Activated CD4-positive, alpha-beta T cell treated with anti-CD3 and anti-CD28 coated beads, Interleukin-2, amount 10 ng/mL, durations not matched to agents 7 days and 5 days (primary cell): ENCODE measurements at places on chromosomes 6 and 20. TPM values are rescaled to one million over a fixed set of nuclear protein-coding genes. Genes with fewer than 3 reads are reported as not detected.
A peak's percentile ranks its signal among the peaks of the same experiment; 100 is the strongest.

GRCh38 chr6:120355822-120356221, 978.5 kb downstream of the TBC1D32 start:
- peaks cover 6% of the 10 kb centered on the region for H3K4me1 ChIP-seq
- H3K27ac ChIP-seq: no peak overlapping the region
- no peaks in the 10 kb centered on the region for H3K36me3 ChIP-seq
- H3K27me3 ChIP-seq: no peaks in the 10 kb centered on the region
- no peak for DNase-seq

DNA sequence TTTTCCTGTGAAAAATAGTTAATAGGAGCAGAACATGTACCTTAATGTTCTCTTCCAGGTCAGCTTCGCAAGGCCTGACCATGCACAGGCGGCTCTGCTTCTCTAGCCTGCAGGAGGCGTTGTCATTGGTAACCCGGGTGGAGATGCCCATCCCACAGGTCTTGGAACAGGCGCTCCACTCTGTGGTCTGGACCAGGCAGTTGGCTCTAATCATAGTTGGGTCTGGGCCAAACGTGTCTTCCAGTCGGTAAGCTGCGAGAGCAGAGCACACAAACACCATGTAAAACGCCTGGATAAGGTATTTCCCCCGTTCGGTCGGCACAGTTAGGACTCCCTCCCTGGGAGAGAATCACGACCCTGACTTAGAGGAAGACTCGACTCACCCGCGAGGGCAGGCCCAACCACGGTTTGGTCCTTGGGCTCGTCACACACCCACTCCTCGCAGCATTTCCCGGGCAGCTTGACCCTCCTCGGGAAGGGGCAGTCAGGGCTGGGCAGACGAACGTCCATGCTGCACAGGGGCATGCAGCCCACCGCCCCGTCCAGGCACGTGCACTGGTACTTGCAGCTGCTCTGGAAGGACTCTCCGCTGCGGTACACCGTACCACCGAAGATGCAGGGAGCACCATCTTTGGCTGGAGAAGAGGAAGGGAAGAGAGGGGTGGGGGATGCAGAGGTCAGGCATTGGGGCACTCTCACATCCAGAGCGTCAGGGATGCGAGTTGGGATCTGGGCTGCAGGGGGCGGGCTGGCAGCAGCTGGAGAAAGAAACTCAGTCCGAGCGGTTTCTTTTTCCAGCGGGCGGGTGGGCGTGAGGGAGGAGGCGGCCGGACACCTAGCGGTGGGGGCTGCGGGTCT, 1.0 kb downstream of the CCN2 start:
- peak; percentile 14 for DNase-seq
- peaks cover 6% of the 10 kb centered on the region for H3K4me1 ChIP-seq
- peaks cover 75% of the 10 kb centered on the region for H3K27me3 ChIP-seq
- H3K36me3 ChIP-seq: no peaks in the 10 kb centered on the region

DNA sequence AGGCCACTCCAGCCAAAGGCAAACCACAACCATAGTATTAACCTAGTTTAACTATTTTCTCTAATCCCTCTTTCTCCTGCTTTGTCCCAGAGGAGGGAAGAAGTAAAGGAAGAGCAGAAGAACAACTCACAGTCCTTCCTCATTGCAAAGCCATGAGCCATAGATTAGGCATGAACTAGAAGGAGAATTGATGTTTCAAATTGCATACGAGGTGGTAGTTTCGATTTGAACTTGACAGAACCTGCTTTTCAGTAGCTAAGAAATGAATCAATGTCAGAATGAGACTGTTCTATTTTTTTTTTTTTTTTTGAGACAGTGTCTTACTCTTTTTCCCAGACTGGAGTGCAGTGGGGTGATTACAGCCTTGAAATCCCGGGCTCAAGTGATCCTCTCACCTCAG, 48.3 kb downstream of the PROKR2 start:
- peaks cover 17% of the 10 kb centered on the region for H3K27me3 ChIP-seq
- no peak for DNase-seq
- no peaks in the 10 kb centered on the region for H3K4me1 ChIP-seq
- no peak overlapping the region for H3K4me3 ChIP-seq

DNA sequence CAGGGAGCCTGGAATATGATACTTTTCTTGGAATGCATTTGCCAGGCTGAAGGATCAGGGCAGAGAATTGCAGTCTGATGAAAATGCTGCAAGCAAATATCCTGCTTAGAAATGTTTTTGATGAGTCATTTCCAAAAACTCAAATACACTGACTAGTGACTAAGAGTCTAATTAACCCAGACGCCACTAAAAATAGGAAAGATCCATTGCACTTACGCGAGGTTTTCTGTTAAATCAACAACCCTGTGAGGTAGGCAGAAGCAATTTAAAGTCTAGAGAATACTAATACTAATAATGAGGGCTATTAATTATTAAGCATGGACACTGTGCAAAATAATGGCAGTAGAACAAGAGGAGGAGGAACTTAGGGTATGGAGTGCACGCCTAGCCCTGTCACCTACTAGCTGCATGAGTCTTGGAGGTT, 130.1 kb upstream of the DOK5 start:
- no peaks in the 10 kb centered on the region for H3K4me1 ChIP-seq
- DNase-seq: no peak

- H3K36me3 ChIP-seq: peaks cover 1% of the 10 kb centered on the region
- no peak for DNase-seq
- peaks cover 44% of the 10 kb centered on the region for H3K4me1 ChIP-seq
- H3K27me3 ChIP-seq: peaks cover 6% of the 10 kb centered on the region
- H3K27ac ChIP-seq: no peak overlapping the region
- H3K4me3 ChIP-seq: no peak overlapping the region
These were observed 340.5 kb upstream of the PRDM1 start for GRCh38 chr6:105745464-105746129.

GRCh38 chr20:42740226-42740870, 449.4 kb downstream of the PTPRT start:
- H3K4me1 ChIP-seq: no peaks in the 10 kb centered on the region
- H3K36me3 ChIP-seq: no peaks in the 10 kb centered on the region
- H3K27me3 ChIP-seq: no peaks in the 10 kb centered on the region
- DNase-seq: no peak
- no peak overlapping the region for H3K4me3 ChIP-seq

DNA sequence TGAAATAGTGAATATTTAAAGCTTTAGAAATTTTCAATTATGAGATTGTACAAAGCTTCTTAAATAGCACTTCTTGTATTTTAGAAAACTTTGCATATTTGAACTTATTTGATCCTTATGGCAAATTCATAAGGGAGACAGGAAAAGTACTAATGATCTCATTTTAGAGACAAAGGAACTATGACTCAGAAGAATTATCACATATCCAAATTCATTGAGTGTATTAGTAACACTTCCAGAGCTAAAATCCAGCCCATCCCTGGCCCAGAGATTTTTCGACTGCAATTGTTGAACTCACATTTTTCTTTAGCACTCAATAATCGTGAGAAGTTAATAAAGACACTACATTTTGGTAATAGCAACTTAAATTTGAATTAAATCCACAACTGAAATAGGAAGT, 704.3 kb downstream of the EPM2A start:
- H3K4me1 ChIP-seq: no peaks in the 10 kb centered on the region
- H3K4me3 ChIP-seq: no peak overlapping the region
- H3K27ac ChIP-seq: no peak overlapping the region
- no peaks in the 10 kb centered on the region for H3K36me3 ChIP-seq
- H3K27me3 ChIP-seq: peaks cover 29% of the 10 kb centered on the region

DNA sequence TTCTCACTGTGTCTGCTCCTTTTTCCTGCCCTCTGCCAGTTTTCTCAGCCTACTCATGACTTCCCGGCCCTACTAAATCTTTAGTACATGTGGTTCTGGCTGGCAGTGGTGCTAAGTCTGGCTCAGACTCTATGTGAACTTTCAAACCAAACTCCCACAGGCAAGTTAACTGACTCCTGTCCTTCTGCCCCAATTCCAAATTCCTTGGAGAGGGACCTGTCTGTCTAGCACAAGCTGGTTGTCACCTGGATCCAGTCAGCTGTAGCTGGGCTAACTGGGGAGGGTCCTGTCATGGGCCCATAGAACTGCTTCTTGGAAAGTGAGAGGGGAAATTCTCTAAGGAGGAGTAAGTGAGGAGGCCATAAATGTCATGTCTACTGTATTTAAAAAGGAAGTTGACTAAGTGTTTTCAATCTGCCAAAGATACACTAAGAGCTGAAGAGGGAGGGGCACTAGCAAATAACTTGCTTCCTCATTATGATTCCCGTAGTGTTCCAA, 240.1 kb downstream of the KCNQ5 start:
- no peak for DNase-seq
- H3K4me3 ChIP-seq: no peak overlapping the region
- no peak overlapping the region for H3K27ac ChIP-seq
- no peaks in the 10 kb centered on the region for H3K4me1 ChIP-seq

- peaks cover 2% of the 10 kb centered on the region for H3K27me3 ChIP-seq
- no peak for DNase-seq
- peak overlapping the region; percentile 96 for H3K27ac ChIP-seq
- H3K4me1 ChIP-seq: peaks cover 58% of the 10 kb centered on the region
- H3K36me3 ChIP-seq: peaks cover 42% of the 10 kb centered on the region
- H3K4me3 ChIP-seq: peak overlapping the region; percentile 78
These were observed 3.2 kb downstream of the BACH2 start for GRCh38 chr6:90293319-90293953.

DNA sequence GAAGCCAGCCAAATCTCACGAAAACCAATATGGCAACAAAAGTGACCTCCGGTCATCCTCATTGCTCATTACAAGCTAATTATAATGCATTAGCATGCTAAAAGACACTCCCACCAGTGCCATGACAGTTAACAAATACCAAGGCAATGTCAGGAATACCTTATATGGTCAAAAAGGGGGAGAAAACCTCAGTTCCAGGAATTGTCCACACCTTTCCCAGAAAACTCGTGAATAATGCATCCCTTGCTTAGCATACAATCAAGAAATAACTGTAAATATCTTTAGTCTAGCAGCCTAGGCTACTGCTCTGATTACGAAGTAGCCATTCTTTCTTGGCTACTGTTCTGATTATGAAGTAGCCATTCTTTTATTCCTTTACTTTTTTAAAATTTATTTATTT, 112.5 kb upstream of the FKBP1C start:
- H3K27me3 ChIP-seq: no peaks in the 10 kb centered on the region
- DNase-seq: no peak
- H3K27ac ChIP-seq: no peak overlapping the region
- H3K36me3 ChIP-seq: no peaks in the 10 kb centered on the region

GRCh38 chr6:11163932-11164331, 52.4 kb upstream of the ERVFRD-1 start:
- H3K27me3 ChIP-seq: peaks cover 10% of the 10 kb centered on the region
- no peak overlapping the region for H3K27ac ChIP-seq
- H3K4me1 ChIP-seq: peaks cover 21% of the 10 kb centered on the region
- H3K4me3 ChIP-seq: no peak overlapping the region
- peak; percentile 9 for DNase-seq
- H3K36me3 ChIP-seq: no peaks in the 10 kb centered on the region

DNA sequence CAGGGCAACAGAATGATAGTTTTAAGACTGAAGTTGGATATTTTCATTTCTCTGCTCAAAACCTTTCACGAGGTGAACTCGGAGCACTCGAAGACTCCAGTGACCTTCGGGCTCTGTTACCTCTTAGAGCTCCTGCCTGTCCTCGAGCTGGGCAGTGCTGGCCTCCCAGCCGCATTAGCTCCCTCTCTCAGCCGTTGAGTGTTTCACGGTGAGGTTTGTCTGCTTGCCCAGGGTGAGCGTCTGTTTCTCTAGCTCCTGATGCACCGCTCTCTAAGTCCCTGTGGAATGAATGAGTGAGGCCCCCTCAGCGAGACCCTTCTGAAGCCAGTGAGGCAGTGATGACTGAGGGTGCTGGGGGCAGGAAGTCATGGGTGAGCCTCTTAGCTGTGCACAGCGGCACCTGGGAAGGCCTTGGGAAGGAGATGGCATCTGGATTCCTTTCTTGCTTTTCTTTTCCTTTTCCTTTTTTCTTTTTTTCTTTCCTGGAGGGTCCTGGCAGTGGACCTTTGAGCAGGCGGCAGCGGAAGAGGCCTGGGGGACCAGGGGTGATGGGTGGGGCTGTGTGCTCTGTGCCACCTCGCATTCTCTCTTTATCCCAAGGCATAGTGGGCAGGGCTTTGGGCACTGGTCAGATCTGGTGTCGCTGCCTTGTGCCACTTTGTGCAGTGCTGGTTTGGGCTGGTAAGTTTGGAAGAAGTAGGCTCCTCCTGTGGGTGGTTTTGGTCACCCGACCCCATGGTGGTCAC, 2.2 kb downstream of the PSMG4 start:
- H3K27me3 ChIP-seq: peaks cover 11% of the 10 kb centered on the region
- peaks cover 21% of the 10 kb centered on the region for H3K36me3 ChIP-seq
- H3K27ac ChIP-seq: peak overlapping the region; percentile 67
- peaks cover 44% of the 10 kb centered on the region for H3K4me1 ChIP-seq

DNA sequence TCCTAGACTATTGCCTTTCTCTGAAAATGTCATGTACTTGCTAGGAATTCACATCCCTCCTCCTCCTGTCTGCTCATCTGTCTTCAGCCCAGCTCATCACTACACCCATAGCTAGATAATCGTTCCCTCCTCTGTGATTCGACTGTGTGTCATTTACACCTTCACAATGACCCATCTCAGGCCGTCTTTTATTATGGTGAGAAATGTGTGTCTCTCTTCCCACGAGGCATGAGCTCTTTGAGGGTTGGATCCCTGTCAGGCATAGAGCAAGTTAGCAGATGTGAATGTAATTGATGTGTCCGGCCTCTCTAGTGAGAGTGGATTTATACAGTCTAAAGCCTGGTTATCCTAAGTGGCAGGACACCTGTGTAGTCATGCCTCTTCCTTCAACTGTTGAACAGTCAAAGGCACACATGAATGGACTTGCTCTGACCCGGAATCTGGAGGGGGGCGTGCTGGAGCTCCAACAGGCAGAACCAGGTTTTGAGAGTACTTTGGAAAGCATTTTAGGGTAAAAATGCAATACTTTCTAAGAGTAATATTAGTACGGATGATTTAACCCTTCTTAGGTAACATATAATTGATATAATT, 182.1 kb downstream of the UTRN start:
- H3K4me1 ChIP-seq: peaks cover 23% of the 10 kb centered on the region
- no peak overlapping the region for H3K4me3 ChIP-seq
- H3K27me3 ChIP-seq: no peaks in the 10 kb centered on the region
- no peak overlapping the region for H3K27ac ChIP-seq
- no peak for DNase-seq

DNA sequence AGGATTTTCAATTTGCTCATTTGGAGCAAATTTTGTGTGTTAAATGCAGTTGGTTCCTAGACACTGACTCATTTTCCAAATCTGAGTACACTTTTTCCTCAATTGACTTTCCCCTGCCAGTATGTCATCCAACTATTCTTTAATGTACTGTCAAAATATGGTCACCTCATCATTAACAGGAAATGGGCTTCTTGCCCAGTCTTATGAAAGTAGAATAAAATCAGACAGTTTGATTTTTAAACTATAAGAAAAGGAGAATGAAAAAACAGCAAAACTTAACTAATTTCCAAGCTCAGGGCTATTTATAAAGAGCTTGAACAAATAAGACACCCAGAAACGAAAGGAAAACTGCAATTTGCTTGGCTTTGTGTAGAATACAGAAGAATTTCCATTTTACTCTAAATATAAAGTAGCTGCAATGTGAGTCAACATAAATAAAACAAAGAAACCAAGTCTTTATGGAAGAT, 43.7 kb upstream of the RAB23 start:
- no peak for DNase-seq
- peaks cover 2% of the 10 kb centered on the region for H3K27me3 ChIP-seq
- H3K4me1 ChIP-seq: peaks cover 2% of the 10 kb centered on the region
- no peaks in the 10 kb centered on the region for H3K36me3 ChIP-seq
- no peak overlapping the region for H3K4me3 ChIP-seq

LTB gene
- 585 TPM for total RNA-seq

MRPS10 gene
- total RNA-seq: 33.1 TPM

COL21A1 gene
- not detected for total RNA-seq

TMEM14A gene
- total RNA-seq: 22.5 TPM

PGC gene
- total RNA-seq: not detected

SAMD5 gene
- not detected for total RNA-seq

SLC16A10 gene
- total RNA-seq: 3.2 TPM

FOXQ1 gene
- not detected for total RNA-seq

CLIC5 gene
- 3.8 TPM for total RNA-seq

LPA gene
- not detected for total RNA-seq

SIRPA gene
- total RNA-seq: not detected
